IMR-90 (cell line): ENCODE measurements at places on chromosomes 4 and X. TPM values are rescaled to one million over a fixed set of nuclear protein-coding genes. Genes with fewer than 3 reads are reported as not detected.

GRCh38 chr4:992297-993110 is 700 bp downstream of the SLC26A1 start:
- peaks cover 5% of the 10 kb centered on the region; the same call in 1 of the 2 replicates for H3K4me1 ChIP-seq
- H3K27ac ChIP-seq, result no peak overlapping the region
- no peak overlapping the region for H3K4me3 ChIP-seq
- peaks cover 9% of the 10 kb centered on the region; the same call in 1 of the 2 replicates for H3K36me3 ChIP-seq

DNA sequence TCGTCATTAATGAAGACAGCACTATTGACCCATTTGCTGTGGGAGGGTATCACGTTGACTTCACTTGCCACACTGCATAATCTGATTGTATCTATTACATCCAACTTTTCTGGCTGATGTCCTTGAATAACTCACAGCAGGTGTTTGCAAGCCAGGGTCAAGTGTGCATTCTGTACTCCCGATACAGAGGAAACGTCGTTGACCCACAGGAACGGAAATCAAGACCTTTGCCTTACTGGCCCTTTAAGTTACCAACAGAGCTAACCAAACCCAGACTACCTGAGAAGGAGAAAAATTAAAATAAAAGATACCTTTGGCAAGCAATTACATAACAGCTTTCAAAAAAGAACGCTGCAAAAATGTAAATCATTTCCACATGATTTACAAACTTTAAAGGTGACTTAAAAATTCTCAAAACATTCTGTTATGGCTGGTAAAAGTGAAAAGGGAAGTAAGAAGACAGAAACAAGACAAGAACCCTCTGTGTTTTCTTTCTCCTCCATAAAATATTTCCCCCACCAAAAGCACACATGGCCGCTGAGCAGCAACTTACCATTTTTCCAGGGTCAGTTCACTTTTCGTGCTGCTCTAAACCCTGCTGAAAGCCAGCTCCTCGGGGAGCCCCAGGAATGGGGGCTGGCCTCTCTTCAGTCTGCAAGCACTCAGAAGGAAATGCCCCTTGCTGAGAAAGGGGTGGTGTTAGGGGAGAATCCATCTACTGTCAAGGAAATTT is 6.5 kb upstream of the SHISA3 start:
- H3K27ac ChIP-seq, result no peak overlapping the region
- H3K4me1 ChIP-seq, result peaks cover 6% of the 10 kb centered on the region; the same call in 1 of the 2 replicates
- DNase-seq, result no peak
- no peak overlapping the region for H3K4me3 ChIP-seq
- H3K27me3 ChIP-seq, result no peaks in the 10 kb centered on the region

DNA sequence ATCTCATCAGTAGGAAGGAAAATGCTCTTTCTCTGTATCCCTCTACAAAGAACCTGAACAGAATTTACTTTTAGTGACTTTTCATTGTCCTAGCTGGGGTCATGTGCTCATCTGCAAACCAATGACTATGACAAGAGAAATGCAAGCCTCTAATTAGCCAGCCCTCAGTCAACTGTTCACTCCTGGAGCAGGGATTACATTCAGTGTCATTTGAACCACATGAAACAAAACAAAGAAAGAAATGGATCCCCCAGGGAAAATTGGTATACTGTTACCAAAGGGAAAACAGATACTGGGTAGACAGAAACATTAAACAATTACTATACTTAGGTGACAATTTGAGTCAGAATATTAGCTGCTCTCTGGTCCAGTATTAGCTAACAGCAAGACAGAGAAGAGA is 173.6 kb downstream of the RCHY1 start:
- DNase-seq, result no peak
- H3K27ac ChIP-seq, result no peak overlapping the region
- peaks cover 13% of the 10 kb centered on the region for H3K4me1 ChIP-seq
- H3K27me3 ChIP-seq, result no peaks in the 10 kb centered on the region

DNA sequence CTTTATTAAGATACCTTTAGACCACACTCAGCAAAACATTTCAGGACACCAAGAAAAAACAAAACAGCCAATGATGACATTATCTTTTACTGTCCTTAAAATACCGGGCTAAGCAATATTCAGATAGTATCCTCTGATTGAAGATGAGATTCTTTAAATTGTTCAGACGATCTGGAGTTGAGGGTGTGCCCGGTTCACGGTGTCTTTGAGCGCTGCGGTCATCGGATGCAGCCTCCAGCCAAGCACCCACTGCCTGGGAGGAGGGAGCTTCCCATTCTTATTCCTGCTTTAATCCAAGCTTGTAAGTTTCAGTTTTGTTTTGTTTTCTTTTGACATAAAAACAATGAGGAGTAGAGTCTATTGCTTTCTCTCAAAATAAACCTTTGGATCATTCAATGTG is 14.1 kb downstream of the FAM149A start:
- no peak for DNase-seq
- H3K27me3 ChIP-seq, result no peaks in the 10 kb centered on the region
- no peaks in the 10 kb centered on the region for H3K36me3 ChIP-seq
- H3K4me3 ChIP-seq, result no peak overlapping the region
- no peaks in the 10 kb centered on the region for H3K4me1 ChIP-seq

DNA sequence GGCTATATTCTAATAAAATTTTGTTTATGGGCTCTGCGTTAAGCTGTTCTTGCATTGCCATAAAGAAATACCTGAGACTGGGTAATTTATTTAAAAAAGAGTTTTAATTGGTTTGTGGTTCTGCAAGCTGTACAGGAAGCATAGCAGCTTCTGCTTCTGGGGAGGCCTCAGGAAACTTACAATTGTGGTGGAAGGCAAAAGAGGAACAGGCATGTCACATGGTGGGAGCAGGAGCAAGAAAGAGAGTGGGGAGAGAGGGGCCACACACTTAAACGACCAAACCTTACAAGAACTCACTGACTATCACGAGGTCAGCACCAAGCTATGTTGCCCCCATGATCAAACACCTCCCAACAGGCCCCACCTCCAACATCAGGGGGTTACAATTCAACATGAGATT is 74.0 kb downstream of the FHDC1 start:
- H3K4me1 ChIP-seq, result no peaks in the 10 kb centered on the region
- no peaks in the 10 kb centered on the region for H3K36me3 ChIP-seq
- DNase-seq, result no peak
- H3K4me3 ChIP-seq, result no peak overlapping the region
- H3K27me3 ChIP-seq, result peaks cover 19% of the 10 kb centered on the region

GRCh38 chrX:125289209-125289608 is 30.5 kb upstream of the TEX13C start:
- peak; percentile 44 for DNase-seq
- no peaks in the 10 kb centered on the region for H3K4me1 ChIP-seq
- no peaks in the 10 kb centered on the region for H3K27me3 ChIP-seq
- H3K36me3 ChIP-seq, result no peaks in the 10 kb centered on the region
- peak overlapping the region; percentile 58; the same call in 1 of the 2 replicates for H3K27ac ChIP-seq
- H3K4me3 ChIP-seq, result no peak overlapping the region

PGAM4 gene
- total RNA-seq, result 0.72 TPM in 1 of 2 replicates, not detected in the other

DNA sequence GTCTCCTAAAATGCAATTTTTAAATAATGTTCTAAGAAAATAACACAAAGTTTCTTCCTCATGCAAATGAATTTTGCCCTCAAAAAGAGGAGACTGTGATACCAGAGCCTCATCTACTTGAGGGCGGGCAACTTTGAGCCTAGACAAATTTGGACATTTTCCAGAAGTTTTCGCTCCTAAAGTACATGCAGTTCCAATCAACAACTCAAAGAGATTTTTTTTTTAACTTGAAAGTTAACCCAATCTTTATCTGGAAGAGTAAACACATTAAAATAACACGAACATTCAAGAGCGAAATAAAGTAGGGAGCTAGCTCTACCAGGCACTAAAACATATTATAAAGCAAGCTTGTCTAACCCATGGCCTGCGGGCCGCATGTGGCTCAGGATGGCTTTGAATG is 29.4 kb upstream of the FBXW7 start:
- DNase-seq, result no peak
- H3K4me1 ChIP-seq, result no peaks in the 10 kb centered on the region
- no peak overlapping the region for H3K4me3 ChIP-seq

DNA sequence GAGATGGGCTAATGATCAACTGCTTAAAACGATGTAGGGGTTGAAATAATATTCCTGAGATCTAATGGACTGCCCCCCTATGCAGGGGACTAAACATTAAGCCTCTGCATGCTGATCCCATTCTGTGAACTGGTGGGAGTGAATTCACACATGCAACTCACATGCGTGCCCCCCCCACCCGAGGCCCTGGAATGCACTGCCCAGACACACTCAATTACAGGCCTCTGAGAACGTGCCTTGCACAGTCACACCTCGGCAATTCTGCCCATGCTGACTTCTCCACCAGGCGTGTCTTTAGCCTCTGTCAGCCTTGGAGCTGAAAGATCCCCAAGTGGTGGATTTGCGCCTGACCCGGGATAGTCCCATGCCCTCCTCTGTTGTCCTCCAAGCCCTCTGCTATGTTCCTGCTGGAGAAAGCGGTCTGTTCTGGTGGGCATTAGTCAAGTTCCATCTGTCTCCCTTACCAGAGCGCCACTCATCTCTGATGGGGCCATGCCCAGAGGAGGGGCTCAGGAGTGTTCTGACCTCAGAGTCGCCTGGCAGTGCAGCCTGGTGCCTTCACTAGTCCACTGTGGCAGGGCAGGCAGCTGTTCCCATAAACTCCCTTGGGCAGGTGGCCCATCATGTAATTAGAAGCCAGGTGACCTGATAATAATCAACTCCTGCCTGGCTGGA is 86.5 kb downstream of the DRD5 start:
- no peaks in the 10 kb centered on the region for H3K4me1 ChIP-seq
- H3K4me3 ChIP-seq, result no peak overlapping the region

GRCh38 chrX:16678689-16679088 is 28.7 kb downstream of the S100G start:
- H3K27ac ChIP-seq, result no peak overlapping the region
- H3K36me3 ChIP-seq, result peaks cover 5% of the 10 kb centered on the region; the same call in 1 of the 2 replicates
- DNase-seq, result no peak
- no peaks in the 10 kb centered on the region for H3K4me1 ChIP-seq
- peaks cover 3% of the 10 kb centered on the region; the same call in 1 of the 2 replicates for H3K27me3 ChIP-seq
- H3K4me3 ChIP-seq, result no peak overlapping the region

- no peaks in the 10 kb centered on the region for H3K36me3 ChIP-seq
- peak; percentile 8 for DNase-seq
- no peak overlapping the region for H3K27ac ChIP-seq
- H3K4me3 ChIP-seq, result no peak overlapping the region
- H3K4me1 ChIP-seq, result no peaks in the 10 kb centered on the region
These were observed 73.7 kb upstream of the ACSL1 start for GRCh38 chr4:184899261-184900134.

DNA sequence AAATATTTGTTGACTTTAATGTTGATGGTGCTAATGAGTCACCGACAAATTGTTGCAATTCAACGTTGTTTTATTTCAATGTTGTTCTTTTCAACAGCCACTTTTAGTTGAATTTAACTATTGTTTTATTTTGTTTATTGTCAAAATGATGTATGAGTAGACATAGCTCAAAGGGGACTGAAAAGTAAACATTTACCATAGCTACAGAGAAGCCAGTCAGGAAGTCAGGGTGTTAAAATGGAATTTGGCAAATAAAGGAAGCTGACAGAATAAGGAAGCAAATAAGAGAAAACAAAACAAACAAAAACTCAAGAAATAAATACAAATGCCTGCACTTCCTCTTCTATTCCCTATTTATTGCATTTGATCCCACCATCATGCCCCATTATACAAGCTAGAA is 648.4 kb upstream of the HTR2C start:
- no peak overlapping the region for H3K27ac ChIP-seq
- no peaks in the 10 kb centered on the region for H3K27me3 ChIP-seq
- no peak for DNase-seq

GRCh38 chr4:55312489-55313101 is 33.4 kb upstream of the SRD5A3 start:
- H3K4me1 ChIP-seq, result no peaks in the 10 kb centered on the region
- no peaks in the 10 kb centered on the region for H3K36me3 ChIP-seq
- H3K27ac ChIP-seq, result no peak overlapping the region
- H3K27me3 ChIP-seq, result peaks cover 6% of the 10 kb centered on the region
- no peak overlapping the region for H3K4me3 ChIP-seq
- DNase-seq, result peak; percentile 58

DNA sequence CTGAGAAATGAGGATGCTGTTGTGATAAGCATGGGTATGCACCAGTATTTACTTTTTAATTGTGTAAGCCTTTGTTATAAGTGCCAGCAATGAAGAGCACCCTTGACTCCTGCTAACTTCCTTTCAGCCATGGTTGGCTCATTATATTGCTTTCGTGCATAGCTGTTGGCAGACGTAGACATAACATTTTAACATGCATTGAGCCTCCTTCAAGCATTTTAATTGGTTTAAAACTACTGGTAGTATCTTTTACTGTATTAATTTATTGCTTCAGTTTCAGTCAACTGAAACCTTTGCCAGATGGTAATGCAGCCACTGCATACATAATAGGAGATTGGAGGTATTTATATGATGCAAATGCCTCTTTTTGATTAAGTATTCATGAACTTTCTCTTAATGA is 1285.4 kb downstream of the PCDH18 start:
- no peak overlapping the region for H3K4me3 ChIP-seq
- no peak overlapping the region for H3K27ac ChIP-seq
- no peaks in the 10 kb centered on the region for H3K27me3 ChIP-seq
- DNase-seq, result no peak
- no peaks in the 10 kb centered on the region for H3K36me3 ChIP-seq

- H3K27me3 ChIP-seq, result no peaks in the 10 kb centered on the region
- no peak for DNase-seq
- no peaks in the 10 kb centered on the region for H3K4me1 ChIP-seq
- H3K27ac ChIP-seq, result no peak overlapping the region
- H3K36me3 ChIP-seq, result no peaks in the 10 kb centered on the region
These were observed 1190.2 kb upstream of the AGA start for GRCh38 chr4:178632415-178632814.

ITM2A gene
- not detected in 2 replicates for total RNA-seq

FRMD7 gene
- total RNA-seq, result not detected in 2 replicates

DNA sequence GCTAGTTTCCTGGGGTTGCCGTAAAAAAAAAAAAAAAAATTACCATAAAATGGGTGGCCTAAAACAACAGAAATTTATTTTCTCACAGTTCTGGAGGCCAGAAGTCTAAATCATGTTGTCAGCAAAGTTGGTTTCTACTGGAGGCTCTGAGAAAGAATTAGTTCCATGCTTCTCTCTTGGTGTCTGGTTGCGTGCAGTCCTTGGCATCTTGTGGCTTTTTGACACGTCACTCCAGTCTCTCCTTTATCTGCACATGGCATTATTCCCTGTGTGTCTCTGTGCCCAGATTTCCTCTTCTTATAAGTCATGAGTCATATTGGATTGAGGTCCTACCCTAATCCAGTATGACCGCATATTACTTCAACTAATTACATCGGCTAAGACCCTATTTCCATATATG is 38.7 kb downstream of the SPATA4 start:
- no peaks in the 10 kb centered on the region for H3K36me3 ChIP-seq
- H3K27ac ChIP-seq, result no peak overlapping the region
- no peaks in the 10 kb centered on the region for H3K4me1 ChIP-seq
- no peak for DNase-seq
- H3K27me3 ChIP-seq, result no peaks in the 10 kb centered on the region

- no peaks in the 10 kb centered on the region for H3K4me1 ChIP-seq
- no peak overlapping the region for H3K27ac ChIP-seq
- no peaks in the 10 kb centered on the region for H3K36me3 ChIP-seq
- no peak for DNase-seq
- no peak overlapping the region for H3K4me3 ChIP-seq
These were observed 66.5 kb downstream of the HTR2C start for GRCh38 chrX:114650351-114650750.
